ENCODE measurements at places on chromosomes 2 and 18.
A peak's percentile ranks its signal among the peaks of the same experiment; 100 is the strongest.

GRCh38 chr2:9228088-9228751, 21.6 kb downstream of the ASAP2 start:
- DNase-seq = no peak

- no peak for DNase-seq
These were observed 168.6 kb downstream of the LDLRAD4 start for GRCh38 chr18:13386891-13387801.

DNA sequence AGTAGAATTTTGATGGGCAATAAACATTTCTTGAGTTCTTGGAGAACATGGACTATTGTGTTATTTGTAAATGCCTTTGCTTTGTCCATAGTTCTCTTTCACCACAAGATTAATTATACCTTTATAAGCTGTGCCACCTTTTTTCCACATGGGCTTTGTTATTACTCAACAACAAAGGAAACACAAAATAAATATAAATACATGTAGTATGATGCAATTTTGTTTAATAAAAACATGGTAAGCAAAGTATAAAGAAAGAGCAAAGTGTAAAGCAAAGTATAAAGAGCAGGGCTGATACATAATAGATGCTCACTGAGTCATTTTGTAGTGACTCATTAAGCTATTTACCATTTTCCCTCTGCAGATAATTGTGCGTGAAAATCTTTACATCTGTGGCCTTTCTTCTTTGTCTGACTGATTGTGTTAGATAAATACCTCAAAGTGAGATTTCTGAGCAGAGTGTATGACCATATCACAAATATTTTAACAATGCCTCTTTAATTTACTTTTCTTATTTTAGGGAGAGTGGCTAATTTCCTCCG, 80.9 kb downstream of the CERS6 start:
- DNase-seq = no peak

GRCh38 chr2:98157557-98157956, 70.6 kb downstream of the VWA3B start:
- no peak for DNase-seq

DNA sequence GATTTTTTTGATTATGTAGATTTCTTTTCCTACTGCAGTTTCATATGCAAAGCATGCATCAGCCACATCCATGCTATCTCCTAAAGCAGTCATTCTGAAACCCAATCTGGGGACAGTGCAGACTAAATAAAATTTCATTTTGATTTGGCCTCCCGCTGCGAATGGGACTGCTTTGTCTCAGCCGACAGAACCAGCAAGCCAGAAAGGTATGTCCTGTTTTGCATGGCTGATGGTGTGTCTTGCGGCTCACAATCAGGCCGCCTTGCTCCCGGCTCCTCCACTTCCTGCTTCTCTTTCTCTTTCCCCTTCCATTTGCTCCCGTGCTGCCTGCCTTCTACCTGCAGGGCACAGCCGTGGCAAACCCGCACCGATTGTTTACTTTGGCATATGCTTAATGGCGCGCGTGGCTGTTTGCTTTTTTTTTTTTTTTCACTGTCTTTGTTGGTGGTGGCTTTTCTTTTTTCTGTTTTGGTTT, 419.6 kb upstream of the POU3F3 start:
- no peak for DNase-seq

- no peak for DNase-seq
These were observed 176.8 kb upstream of the VRK2 start for GRCh38 chr2:57869758-57870344.

DNA sequence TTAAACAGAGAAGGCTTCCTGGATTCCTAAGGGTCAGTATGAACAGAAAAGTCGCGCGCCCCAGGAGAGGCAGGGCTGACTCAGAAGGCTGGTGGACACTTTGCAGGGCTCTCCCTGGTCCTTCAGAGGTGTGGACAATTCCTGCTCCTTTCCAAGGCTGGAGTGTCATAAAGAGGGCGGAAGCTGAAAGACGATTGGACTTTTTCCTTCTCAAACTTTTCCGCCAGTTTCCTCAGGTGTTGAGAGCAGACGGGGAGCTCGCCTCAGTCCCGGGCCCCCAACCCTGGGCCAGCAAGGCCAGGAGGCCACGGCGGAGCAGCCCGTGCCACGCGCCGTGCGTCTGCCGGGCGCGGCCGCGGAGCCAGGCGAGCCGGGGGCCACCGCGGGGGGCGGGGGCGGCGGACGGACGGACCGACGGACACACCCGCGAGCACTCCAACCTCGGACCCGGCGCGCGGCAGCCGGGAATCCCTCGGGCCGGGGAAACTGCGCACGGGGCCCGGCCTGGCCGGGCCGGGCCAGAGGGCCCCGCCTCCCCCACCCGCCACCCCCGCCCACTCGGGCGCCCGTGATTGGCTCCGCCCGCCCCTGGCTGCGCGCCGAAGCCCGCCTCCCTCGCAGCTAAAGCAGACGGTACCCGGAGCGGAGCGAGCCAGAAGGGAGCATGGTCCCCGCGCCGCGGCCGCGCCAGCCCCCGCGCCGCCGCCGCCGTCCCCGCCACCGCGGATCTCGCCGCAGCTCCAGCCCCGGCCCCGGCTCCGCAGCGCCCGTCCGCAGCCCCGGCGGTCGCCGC, at the start of gene KLHL29:
Gene KLHL29 (plus strand): TSS at position 629 of the 793 bp plus-strand sequence. CDS start 177,018 bp downstream, outside the sequence.
- peak; percentile 25 for DNase-seq

GRCh38 chr2:159737292-159737916, 25.1 kb downstream of the MARCHF7 start:
- DNase-seq = no peak

- no peak for DNase-seq
These were observed 46.9 kb upstream of the LAMA1 start for GRCh38 chr18:7164323-7165004.

GRCh38 chr18:70216788-70217187, 11.3 kb upstream of the RTTN start:
- no peak for DNase-seq

GRCh38 chr2:205117125-205117524, 565.2 kb upstream of the NRP2 start:
- no peak for DNase-seq

DNA sequence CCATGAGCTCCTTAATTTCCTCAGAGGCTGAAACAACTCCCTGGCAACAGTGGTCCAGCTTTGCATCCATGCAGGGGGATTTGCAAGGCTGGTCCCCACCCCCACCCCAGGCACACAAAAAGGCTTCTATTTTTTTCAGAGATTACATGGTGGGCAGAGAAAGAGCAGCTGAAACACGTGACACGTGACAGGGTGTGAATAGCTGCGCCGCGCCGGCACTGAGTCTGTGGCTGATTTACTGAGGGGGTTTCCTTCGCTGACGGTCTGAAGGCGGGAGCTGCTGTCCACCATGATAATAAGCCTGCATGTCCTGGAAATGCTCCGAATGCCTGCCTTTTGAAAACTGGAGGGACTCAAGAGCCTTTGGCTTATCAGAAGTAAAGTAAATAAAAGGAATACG, 50.7 kb upstream of the APCDD1 start:
- no peak for DNase-seq

DNA sequence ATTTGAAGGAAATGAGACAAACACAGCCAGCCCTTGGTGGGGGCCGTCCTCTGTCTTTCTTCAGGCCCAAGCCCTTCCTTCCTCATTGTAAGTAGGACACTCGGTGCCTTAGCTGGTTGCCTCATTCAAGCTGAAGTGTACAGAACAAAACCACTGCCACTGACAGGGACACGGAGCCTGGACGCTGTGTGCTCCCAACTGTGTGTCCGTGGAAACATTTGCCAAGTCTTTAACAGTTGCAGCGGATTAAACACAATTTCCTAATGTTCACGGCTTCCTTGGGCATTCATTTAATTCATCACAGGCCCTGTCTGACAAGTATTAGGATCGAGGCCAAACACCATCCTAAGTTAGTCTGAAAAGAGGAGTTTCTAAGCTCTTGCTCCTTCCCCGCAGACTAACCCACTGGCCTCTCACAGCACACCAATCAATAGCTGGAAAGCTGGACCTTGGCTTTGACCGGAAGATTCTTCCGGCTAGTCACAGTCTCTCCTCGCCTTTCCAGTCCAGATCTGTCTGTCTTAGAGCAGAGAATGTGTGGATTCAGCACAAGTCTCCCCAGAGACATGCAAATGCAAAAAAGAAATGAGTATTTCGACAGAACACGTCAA, 68.7 kb upstream of the ACSL3 start:
- DNase-seq = no peak

DNA sequence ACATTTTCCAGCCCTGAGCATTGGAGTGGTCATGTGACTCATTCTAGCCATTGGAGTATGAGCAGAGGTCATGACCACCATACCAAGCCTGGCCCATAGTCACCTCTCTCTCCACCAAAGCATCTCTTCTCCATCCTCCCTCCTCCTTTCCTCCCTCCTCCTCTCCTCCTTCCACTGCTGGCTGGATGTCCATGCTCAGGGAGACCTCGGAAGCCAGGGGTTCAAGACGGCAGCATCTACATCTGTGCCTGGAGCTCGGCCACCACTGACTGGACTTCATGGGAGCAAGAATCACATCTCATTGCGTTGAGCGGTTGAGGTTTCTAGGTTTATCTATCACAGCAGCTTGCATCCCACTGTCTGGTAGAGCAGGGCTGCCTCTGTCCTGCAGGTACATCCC, 252.4 kb downstream of the NDUFA10 start:
- DNase-seq = no peak
